ENCODE measurements at places on chromosomes 6 and 20.

DNA sequence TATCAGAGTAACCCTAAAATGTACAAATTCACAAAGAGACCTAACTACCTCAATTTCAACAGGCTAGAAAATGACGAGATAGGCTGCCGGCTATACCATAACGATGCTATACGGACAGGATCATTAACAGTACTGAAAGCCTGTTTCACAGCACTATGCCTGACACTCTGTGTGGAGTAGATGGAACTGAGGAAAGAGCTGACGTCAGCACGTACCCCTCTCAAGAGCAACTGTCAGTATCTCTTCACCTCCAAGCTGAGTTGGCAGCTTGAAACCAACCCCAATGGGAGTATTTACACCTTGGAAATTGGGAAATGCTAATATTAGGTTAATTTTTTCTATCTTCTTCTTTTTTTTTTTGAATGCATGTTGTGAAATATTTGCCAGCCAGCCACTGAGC is 53.6 kb downstream of the HUS1B start:
- peaks cover 3% of the 10 kb centered on the region for H3K4me1 ChIP-seq
- H3K27ac ChIP-seq, result no peak overlapping the region
- no peak for DNase-seq
- no peak overlapping the region for H3K4me3 ChIP-seq
- peaks cover 24% of the 10 kb centered on the region for H3K36me3 ChIP-seq
- no peaks in the 10 kb centered on the region for H3K27me3 ChIP-seq

DNA sequence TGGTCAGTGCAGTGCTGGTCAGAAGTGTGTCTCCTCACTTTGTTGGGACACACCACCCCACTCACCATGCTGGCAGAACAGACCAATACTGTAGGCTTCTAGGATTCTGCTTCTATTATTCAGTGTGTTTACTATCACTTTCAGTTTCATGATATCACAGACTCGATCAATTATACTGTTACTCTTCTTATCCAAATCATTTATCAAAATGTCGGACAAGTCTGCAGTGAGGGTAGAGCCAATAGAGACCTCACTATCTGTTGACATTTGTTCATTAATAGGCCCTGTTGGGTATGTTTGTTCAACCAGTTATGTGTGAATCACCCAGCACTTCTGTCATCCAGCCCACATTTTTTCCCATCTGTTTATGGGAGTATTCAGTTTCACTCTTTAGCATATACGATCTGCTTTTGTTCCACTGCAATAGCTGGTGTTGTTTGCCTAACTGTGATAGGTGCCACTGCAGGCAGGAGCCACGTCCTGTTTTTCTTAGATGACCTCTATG is 140.1 kb downstream of the NRN1 start:
- peaks cover 10% of the 10 kb centered on the region for H3K4me1 ChIP-seq
- H3K27ac ChIP-seq, result peak overlapping the region; percentile 43
- peaks cover 2% of the 10 kb centered on the region for H3K36me3 ChIP-seq
- DNase-seq, result no peak
- no peaks in the 10 kb centered on the region for H3K27me3 ChIP-seq
- H3K4me3 ChIP-seq, result peak overlapping the region; percentile 46

DNA sequence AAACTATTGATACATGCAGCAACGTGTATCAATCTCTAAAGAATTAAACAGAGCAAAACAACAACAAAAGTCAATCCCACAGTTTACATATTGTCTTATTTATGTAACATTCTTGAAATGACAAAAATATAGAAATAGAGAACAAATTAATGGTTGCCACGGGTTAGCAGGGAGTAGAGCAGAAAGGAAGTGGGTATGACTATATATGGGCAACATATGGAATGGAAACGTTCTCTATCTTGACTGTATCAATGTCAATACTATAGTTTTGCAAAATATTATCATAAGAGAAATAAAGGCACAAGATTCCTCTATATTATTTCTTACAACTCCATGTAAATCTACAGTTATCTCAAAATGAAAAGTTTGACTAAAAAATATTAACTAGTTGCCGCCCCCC is 12.8 kb downstream of the AK9 start:
- H3K4me1 ChIP-seq, result peaks cover 12% of the 10 kb centered on the region
- peaks cover 2% of the 10 kb centered on the region for H3K36me3 ChIP-seq
- no peak overlapping the region for H3K4me3 ChIP-seq
- H3K27ac ChIP-seq, result no peak overlapping the region
- DNase-seq, result no peak

- no peak overlapping the region for H3K27ac ChIP-seq
- peaks cover 2% of the 10 kb centered on the region for H3K27me3 ChIP-seq
- H3K4me3 ChIP-seq, result no peak overlapping the region
- peaks cover 3% of the 10 kb centered on the region for H3K4me1 ChIP-seq
- peaks cover 1% of the 10 kb centered on the region for H3K36me3 ChIP-seq
Observed at GRCh38 chr20:50595433-50595895, 85.3 kb downstream of the PTPN1 start.

- no peaks in the 10 kb centered on the region for H3K4me1 ChIP-seq
- no peak overlapping the region for H3K4me3 ChIP-seq
- H3K27me3 ChIP-seq, result no peaks in the 10 kb centered on the region
- no peak overlapping the region for H3K27ac ChIP-seq
Observed at GRCh38 chr6:77124604-77125003, 338.7 kb downstream of the HTR1B start.

GRCh38 chr6:11414176-11414963 is 123.2 kb upstream of the TMEM170B start:
- no peak overlapping the region for H3K4me3 ChIP-seq
- DNase-seq, result no peak
- H3K36me3 ChIP-seq, result no peaks in the 10 kb centered on the region
- peaks cover 29% of the 10 kb centered on the region for H3K4me1 ChIP-seq

GRCh38 chr20:44384423-44385027 is 29.0 kb downstream of the HNF4A start:
- peaks cover 2% of the 10 kb centered on the region for H3K4me1 ChIP-seq
- no peak for DNase-seq
- H3K36me3 ChIP-seq, result no peaks in the 10 kb centered on the region

Data from chondrocyte (in vitro differentiated cells).